ENCODE measurements at places on chromosomes 13 and 19.

DNA sequence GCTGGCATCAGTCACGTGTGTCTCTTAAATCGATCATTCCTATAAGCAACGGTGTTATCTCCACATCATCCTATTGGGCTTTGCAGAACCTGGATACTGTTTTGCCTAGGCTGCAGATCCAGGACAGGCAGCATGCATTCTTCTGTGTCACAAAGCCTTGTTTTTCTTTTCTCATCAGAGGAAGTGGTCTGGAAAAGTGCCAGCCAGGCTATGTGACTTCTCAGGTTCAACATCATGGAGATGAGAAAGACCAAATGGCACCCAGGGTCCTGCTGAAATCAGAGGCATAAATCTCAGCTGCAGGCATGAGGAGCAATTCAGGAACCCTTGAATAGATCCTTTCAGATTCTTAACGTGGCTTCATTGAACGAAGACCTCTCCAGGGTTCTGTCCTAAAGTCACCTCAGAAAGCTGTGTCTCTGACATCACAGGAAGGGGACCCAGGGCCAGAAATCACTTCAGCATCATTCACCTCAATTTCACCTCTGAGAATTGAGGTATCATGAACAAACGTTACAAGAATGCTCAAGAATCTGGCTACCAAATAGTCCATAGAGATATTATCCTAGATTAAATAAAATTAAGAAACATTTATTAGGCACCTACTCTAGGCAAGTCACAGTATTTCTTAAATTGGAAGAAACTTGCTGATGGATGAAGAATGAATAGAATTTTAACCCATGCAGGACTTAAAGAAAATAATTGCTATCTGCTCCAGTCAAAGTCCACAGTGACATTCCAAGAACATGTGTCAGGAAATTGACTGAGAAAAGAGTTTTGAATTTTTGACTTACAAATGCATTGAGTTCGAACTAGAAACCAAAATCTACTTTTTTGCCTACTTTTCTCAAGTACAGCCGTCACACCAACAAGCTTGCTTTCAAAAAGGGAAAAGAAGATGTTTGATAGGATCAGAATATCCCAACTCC is 124.1 kb downstream of the COG6 start:
- peak; percentile 73 for DNase-seq

- DNase-seq, result peak; percentile 72
Observed at GRCh38 chr19:45508861-45509691, 1.8 kb downstream of the VASP start.

DNA sequence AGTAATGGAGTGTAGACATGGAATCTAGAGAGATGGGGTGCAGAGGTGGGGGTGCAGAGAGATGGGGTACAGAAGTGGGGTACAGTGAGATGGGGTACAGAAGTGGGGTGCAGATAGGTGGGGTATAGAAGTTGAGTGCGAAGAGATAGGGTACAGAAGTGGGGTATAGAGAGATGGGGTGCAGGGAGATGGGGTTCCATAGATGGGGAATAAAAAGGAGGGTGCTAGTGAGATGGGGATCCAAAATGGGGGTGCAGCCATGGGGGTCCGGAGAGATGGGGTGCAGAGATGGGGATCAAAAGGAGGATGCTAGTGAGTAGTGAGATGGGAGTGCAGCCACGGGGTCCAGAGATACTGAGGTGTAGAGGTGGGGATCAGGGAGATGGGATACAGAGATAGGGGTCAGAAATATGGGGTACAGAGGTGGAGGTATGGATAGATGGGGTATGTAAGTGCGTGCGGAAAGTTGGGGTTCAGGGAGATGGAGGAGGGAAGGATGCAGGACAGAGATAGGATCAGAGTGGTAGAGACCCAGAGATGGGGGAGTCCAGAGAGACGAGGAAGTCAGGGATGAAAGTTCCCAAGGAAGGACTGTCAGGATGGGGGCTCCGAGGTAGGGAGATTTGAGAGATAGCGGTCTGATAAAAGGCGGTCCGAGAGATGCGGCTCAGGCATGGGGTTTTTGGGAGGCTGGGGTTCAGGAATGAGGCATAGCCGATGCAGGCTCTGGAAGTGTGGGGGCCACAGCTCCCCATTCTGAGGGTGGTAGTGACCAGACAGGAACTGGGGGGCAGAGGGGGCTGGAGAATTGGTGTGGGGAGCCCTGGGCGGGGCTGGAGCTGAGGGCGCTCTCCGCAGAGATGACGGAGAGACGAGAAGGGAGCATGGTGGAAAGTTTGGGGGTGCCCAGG is 3.4 kb downstream of the PALM3 start:
- DNase-seq, result no peak

GRCh38 chr19:16638666-16639065 is 10.7 kb upstream of the MED26 start:
- DNase-seq, result no peak

GRCh38 chr13:102911336-102911735 is 65.5 kb downstream of the ERCC5 start:
- no peak for DNase-seq

DNA sequence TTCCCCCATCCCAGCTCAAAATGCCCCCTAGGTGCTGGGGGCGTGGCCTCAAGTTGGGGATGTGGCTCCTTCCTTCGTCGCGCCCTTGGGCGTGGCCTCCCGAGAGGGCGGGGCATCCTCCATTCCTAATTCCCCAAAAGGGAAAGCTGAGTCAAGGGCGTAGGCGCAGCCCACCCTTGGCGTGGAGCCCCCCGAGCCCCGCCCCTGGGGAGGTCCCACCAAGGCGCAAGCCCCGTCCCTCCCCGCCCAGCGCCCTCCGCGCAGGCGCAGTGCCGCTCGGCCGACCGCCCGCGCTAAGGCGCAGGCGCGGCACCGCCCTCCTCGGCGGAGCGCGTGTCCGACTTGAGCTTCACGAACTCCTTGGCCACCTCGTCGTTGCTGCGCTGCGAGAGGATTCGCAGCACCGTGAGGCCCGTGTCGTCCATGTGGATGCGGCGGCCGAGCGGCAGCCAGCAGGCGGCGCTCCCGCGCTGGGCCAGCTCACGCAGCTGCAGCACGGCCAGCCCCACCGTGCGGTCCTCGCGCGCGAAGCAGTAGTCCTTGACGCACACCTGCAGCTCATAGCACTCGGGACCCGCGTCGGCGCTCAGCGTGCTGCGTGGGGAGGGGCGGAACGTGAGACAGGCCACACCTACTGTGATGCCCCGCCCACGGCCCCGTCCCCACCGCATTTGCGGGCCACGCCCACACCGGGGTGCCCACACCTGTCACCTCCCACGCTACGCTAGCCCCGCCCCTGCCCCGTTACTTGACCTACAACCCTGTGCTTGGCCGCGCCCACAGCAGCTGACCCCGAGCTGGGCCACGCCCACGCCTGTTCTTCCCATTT is 50.5 kb downstream of the COLGALT1 start:
- DNase-seq, result peak; percentile 86

- DNase-seq, result no peak
Observed at GRCh38 chr19:2212861-2213711, 23.0 kb downstream of the PLEKHJ1 start.

GRCh38 chr13:40333226-40333625 is 333.2 kb downstream of the FOXO1 start:
- no peak for DNase-seq

- DNase-seq, result no peak
Observed at GRCh38 chr19:16497837-16498236, 1.6 kb downstream of the C19orf44 start.

GRCh38 chr19:43544077-43544476 is 11.1 kb downstream of the ZNF575 start:
- no peak for DNase-seq

- no peak for DNase-seq
Observed at GRCh38 chr19:40791349-40791748, 7.6 kb upstream of the EGLN2 start.

DNA sequence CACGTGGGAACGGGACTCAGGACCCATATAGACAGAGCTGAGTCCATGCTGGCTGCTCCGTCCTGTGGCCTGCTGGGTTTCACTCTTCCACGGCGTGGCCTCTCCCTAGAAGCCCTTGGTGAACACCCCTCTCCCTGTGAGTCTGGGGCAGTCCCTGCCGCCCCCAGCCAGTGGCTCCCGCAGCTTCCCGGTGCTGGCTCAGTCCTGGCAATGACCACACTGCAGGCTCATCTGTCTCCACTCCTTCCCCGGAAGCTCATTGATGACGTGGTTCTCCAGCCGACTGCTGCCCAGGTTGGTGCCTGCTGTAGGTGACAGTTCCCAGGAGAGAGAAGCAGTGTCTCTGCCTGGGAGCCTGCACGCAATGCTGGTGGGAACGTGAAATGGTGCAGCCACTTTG is 2.1 kb upstream of the TEX29 start:
- no peak for DNase-seq

GRCh38 chr13:111510502-111511218 is 190.2 kb downstream of the TEX29 start:
- DNase-seq, result no peak

- DNase-seq, result no peak
Observed at GRCh38 chr13:23984546-23984945, 87.2 kb upstream of the C1QTNF9B start.

GRCh38 chr19:55097864-55098715 is 19.3 kb downstream of the PPP1R12C start:
- no peak for DNase-seq

GRCh38 chr13:113226873-113227450 is 17.5 kb downstream of the CUL4A start:
- no peak for DNase-seq

DNA sequence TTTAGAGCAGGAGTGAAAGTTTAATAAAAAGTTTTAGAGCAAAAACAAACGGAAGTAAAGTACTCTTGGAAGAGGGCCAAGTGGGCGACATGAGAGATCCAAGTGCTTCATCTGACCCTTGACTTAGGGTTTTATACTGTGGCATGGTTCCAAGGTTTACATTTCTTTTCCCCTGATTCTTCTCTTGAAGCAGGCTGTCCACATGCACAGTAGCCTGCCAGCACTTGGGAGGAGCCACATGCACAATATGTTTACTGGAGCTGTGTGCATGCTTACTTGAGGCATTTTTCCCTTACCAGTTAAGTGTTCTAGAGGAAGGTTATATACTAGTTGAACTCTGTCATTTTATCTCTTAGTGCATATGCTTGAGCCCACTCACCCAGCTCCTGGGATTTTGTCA is 295.6 kb downstream of the TBC1D4 start:
- DNase-seq, result no peak

GRCh38 chr13:93243375-93244063 is 16.9 kb downstream of the GPC6 start:
- DNase-seq, result no peak

DNA sequence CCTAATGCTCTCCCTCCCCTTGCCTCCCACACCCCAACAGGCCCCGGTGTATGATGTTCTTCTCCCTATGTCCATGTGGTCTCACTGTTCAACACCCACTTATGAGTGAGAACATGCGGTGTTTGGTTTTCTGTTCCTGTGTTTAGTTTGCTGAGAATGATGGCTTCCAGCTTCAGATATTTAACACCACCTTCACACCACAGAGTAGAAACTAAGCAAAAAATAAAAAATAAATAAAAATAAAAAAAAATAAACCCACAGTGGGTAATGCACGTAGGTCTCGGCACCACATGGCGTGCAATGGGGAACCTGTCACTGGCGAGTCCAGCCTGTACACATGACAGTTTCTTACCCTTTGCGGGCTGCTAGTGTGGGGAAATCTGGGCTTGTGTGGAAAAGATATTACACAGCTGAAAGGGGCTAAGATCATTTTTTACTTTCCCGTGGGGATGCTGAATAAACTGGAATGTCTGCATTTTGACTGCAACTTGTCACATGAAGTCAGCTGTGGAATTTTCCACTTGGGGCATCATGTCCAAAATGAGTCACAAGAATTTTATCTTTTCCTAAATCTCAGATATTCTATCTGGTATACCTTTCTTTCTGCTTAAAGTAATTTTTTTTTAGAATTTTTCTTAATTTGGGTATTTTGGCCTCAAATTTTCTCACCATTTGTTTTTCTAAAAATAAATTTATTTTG is 170.5 kb downstream of the IRS2 start:
- DNase-seq, result no peak

DNA sequence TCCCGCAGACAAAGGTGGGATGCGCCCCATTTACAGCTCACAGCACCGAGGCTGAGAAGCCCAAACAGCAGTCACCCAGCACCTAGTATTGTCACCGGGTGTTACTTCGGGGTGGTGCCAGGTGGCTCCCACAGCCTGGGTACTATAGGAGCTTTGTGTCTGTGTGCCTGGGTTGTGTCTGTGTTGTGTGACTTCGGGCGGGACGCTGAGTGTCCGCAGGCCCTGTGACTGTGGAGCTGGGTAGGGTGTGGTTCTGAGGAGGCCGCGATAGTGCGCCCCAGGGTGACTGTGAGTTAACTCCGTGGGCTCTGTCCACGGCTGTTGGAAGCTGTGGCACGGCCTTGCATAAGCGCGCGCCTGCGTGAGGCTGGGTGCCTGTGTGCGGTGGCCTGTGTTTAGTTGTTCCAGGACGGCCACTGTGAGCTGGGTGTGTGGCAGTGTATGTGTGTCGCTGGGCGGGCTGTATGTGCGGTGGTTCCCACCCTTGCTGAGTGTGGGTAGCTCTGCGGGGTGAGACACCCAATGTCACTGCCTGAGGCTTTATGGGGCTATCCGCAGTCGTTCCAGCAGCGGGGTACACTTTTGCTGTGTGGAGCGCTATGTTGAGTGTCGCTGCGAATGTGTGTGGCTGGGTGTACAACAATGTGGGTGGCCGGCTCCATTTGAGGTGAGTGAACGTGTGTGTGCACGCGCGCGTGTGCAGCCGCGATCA is 559 bp upstream of the SSBP4 start:
- no peak for DNase-seq

DNA sequence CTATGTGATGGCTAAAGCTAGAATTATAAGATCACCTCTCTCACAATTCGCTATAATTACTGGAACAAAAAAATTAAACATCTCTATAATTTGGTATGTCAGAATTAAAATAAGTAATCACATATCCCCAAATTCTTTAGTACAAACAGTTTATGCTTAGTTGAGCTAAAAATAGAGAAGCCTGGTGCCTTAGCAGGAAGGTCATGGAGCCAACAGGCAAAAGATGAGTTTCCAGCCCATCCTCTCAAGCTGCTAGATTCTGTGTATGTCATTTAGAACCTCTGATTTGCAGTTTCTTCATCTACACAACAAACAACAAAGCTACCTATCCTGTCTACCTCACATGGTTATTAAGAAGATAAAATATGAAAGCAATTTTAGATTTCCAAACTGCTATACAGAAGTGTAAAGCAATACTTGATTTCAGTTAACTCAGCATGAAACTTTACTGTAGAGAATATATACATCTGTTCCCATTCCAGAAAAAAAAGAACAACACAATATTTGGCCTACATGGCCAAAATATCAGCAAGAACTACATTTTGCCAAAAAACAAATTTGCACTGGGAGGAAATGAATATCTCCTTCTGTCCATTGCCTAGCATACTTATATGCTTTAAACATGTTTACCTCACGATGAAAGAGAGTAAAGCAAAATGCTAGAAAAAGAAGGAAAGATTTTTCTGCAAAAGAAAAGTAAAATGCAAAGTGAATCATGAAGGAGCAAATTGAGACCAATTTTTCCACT is 294.0 kb upstream of the MIR17HG start:
- no peak for DNase-seq

GRCh38 chr13:38566519-38566918 is 120.4 kb upstream of the FREM2 start:
- DNase-seq, result peak; percentile 22

GRCh38 chr13:113401452-113402415 is 37.8 kb upstream of the GRTP1 start:
- no peak for DNase-seq

GRCh38 chr19:17512574-17512939 is 1.1 kb downstream of the PGLS start:
- no peak for DNase-seq

- peak; percentile 38 for DNase-seq
Observed at GRCh38 chr13:109454167-109454917, 332.0 kb downstream of the IRS2 start.
